Lung (tissue), 17 donors: ENCODE measurements at places on chromosomes 16 and 17. TPM values are rescaled to one million over a fixed set of nuclear protein-coding genes. Genes with fewer than 3 reads are reported as not detected.
A peak's percentile ranks its signal among the peaks of the same experiment; 100 is the strongest.

GRCh38 chr17:13008461-13008860, 9.4 kb downstream of the ELAC2 start:
- H3K27me3 ChIP-seq, result no peaks in the 10 kb centered on the region
- H3K4me1 ChIP-seq, result no peaks in the 10 kb centered on the region
- no peak for DNase-seq
- H3K36me3 ChIP-seq, result peaks cover 46% of the 10 kb centered on the region
- H3K4me3 ChIP-seq, result no peak overlapping the region

GRCh38 chr16:81521141-81521626, 76.6 kb downstream of the CMIP start:
- H3K4me3 ChIP-seq, result no peak overlapping the region
- no peaks in the 10 kb centered on the region for H3K4me1 ChIP-seq
- no peak for DNase-seq

DNA sequence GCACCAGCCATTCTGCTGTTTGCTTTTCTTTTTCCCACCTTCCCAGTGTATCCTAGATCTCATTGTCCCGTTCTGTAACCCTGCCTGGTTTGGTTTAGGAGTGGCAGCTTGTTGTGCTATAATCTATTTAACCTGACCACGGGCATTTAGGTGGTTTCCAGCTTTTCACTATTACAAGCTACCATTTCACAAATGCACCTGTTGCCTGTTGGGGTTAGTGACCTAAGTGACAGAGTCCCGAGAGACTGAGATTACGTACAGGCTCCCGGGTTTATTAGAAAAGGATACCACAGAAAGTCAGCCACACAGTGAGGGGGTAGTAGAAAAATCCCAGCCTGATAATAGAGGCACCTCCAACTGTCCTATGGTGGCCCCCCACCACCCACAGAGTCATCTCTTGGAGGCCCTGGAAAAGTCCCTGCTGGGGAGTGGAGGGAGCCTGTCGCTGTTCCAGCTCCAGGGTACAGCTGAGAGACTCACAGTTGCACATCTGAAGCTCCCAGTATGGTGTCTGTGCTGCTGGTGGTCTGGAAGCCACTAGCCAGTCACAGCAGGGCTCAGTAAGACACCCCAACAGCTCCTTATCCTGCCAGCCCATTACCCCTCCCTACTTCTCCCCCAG, 21.2 kb downstream of the CLEC16A start:
- H3K4me3 ChIP-seq, result no peak overlapping the region
- no peaks in the 10 kb centered on the region for H3K27me3 ChIP-seq
- no peaks in the 10 kb centered on the region for H3K4me1 ChIP-seq
- no peak for DNase-seq
- H3K27ac ChIP-seq, result no peak overlapping the region
- H3K36me3 ChIP-seq, result peaks cover 4% of the 10 kb centered on the region

- H3K4me3 ChIP-seq, result no peak overlapping the region
- H3K36me3 ChIP-seq, result no peaks in the 10 kb centered on the region
- H3K27ac ChIP-seq, result no peak overlapping the region
These were observed 29.5 kb upstream of the RPH3AL start for GRCh38 chr17:381941-382643.

- no peaks in the 10 kb centered on the region for H3K36me3 ChIP-seq
- H3K27ac ChIP-seq, result no peak overlapping the region
- no peaks in the 10 kb centered on the region for H3K27me3 ChIP-seq
- DNase-seq, result peak; percentile 60
- H3K4me1 ChIP-seq, result peaks cover 11% of the 10 kb centered on the region
These were observed 66.1 kb upstream of the SMURF2 start for GRCh38 chr17:64728041-64728695.

DNA sequence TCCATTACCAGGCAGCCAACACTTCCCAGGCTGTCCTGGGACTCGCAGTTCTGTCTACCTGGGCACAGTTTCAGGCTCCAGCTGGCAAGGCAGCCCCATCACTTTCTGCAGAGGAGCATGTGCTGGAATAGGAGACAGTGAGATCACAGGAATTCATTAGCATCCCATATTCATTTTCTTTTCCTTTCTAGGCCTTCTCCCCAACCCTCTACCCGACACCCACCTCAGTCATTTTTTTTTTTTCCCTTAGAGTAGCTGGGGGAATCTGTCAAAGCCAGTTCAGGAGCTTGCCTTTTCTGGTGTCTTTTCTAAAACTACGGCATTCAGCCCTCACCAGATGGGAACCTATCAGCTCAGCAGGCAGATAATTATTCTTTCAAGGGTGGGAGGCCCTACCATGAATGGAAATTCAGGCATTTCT, 42.4 kb upstream of the FBXO47 start:
- H3K36me3 ChIP-seq, result no peaks in the 10 kb centered on the region
- no peak overlapping the region for H3K4me3 ChIP-seq
- no peaks in the 10 kb centered on the region for H3K4me1 ChIP-seq
- DNase-seq, result no peak

DNA sequence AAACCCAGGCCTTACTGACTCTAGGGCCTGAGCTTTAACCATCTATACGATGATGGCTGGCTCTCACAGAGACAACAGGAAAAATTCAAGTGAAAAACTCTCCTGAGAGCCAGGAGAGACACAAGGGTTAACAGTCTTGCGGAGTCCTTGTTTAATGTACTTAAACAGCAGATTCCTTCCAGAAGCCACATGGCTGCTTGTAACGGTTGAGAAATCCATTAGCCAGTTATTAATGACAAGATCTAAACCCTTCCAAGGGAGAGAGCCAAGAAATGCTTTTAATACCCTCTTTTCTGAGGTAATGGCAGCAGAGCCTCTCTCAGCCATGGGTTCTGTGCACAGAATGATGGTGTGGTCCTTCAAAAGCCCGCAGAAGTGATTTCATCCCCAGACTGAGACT, 5.2 kb upstream of the ALDOA start:
- H3K4me1 ChIP-seq, result peaks cover 6% of the 10 kb centered on the region
- H3K27me3 ChIP-seq, result no peaks in the 10 kb centered on the region
- no peak overlapping the region for H3K4me3 ChIP-seq

- H3K4me1 ChIP-seq, result no peaks in the 10 kb centered on the region
- no peak overlapping the region for H3K4me3 ChIP-seq
- H3K27me3 ChIP-seq, result no peaks in the 10 kb centered on the region
These were observed 104.1 kb downstream of the BANP start for GRCh38 chr16:88055356-88055755.

DNA sequence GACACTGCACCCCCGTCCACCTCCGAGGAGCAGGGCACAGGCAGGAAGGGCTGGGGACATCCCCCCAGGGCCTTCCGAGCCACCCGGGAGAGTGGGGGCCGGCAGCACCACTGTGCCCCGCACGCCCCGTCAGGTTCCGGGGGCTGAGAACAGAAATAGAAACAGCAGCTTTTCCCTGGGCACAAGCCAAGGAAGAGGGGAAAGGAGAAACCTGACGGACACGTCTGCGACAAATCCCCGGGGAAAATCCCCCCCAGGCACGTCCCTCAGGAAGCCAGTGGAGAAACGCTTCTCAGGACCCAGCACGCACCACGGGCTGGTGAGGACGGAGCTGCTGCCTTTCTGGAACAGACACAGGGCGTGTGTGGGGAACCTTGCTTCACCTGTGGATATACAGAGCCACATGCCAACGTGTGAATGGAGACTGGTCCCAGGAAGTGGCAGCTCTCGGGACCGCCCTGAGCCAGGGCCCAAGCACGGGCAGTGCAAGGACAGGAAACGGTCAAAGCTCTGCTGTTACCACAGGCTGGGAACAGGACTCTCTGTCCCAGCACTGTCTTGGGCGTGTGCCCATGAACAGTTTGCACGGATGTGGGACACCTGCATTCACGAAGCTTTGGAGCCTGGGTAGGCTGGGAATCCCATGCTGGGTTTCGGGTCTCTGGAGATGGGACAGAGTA, 1.2 kb upstream of the TMEM204 start:
- no peaks in the 10 kb centered on the region for H3K27me3 ChIP-seq
- DNase-seq, result peak; percentile 40
- H3K4me3 ChIP-seq, result no peak overlapping the region

GRCh38 chr16:57000271-57001025, 11.1 kb downstream of the NLRC5 start:
- no peaks in the 10 kb centered on the region for H3K4me1 ChIP-seq
- H3K4me3 ChIP-seq, result no peak overlapping the region
- no peaks in the 10 kb centered on the region for H3K36me3 ChIP-seq
- DNase-seq, result no peak

DNA sequence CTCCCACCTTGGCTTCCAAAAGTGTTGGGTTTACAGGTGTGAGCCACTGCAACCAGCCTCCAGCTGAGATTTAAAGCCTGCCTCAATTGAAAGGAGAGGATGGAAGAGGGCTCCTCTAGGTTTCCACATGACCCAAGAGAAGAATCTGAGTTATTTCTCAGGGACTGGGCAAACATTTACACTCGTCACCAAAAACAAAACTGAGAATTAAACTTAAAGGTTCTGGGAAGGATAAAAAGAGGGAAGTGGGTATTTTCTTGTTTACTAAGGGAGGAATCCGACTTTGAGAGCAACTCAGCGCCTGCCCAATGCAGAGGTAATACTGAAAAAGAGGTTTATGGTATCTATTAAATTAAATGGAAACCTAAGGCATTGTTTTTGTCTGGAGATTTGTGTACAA, 13.3 kb downstream of the HOXB1 start:
- H3K4me3 ChIP-seq, result no peak overlapping the region
- DNase-seq, result no peak
- peaks cover 45% of the 10 kb centered on the region for H3K27me3 ChIP-seq
- H3K4me1 ChIP-seq, result no peaks in the 10 kb centered on the region
- H3K36me3 ChIP-seq, result no peaks in the 10 kb centered on the region

- no peaks in the 10 kb centered on the region for H3K27me3 ChIP-seq
- H3K4me3 ChIP-seq, result no peak overlapping the region
- H3K27ac ChIP-seq, result no peak overlapping the region
- peaks cover 3% of the 10 kb centered on the region for H3K4me1 ChIP-seq
These were observed 10.6 kb downstream of the SNX20 start for GRCh38 chr16:50670476-50670875.

- peaks cover 4% of the 10 kb centered on the region for H3K4me1 ChIP-seq
- no peaks in the 10 kb centered on the region for H3K36me3 ChIP-seq
- H3K4me3 ChIP-seq, result no peak overlapping the region
- H3K27me3 ChIP-seq, result no peaks in the 10 kb centered on the region
- no peak for DNase-seq
- no peak overlapping the region for H3K27ac ChIP-seq
These were observed 22.3 kb upstream of the PECAM1 start for GRCh38 chr17:64412944-64413381.

DNA sequence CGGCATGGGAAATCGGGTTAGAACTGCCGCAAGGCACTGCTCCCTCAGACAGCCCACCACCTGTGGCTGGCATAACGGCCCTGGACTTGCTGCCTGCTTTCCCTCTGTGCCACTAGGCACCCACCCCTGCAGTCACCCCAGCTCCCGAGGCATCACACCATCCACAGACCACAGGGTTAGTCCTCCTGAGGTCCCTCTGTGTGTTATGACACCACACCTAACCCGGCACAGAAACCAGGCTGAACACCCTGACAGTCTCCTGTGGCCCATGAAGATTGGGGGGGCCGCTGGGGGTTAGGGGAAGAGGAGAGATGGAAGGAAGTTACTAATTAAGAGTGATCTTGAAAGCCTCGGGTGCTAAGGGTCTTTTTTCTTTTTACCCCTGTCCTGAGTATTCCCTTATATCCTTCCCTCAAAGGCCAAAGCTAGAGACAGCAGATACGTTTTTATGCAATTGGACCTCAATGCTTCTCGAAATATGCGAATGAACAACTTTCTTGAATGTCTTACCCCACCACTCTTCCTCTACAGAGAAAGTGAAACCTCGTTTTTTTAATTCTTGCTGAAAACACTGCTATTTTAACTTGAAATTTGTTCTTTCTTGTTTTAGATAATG, 7.0 kb downstream of the CYTH1 start:
- no peak overlapping the region for H3K4me3 ChIP-seq
- peaks cover 5% of the 10 kb centered on the region for H3K4me1 ChIP-seq
- no peaks in the 10 kb centered on the region for H3K27me3 ChIP-seq
- H3K27ac ChIP-seq, result peak overlapping the region; percentile 74

DNA sequence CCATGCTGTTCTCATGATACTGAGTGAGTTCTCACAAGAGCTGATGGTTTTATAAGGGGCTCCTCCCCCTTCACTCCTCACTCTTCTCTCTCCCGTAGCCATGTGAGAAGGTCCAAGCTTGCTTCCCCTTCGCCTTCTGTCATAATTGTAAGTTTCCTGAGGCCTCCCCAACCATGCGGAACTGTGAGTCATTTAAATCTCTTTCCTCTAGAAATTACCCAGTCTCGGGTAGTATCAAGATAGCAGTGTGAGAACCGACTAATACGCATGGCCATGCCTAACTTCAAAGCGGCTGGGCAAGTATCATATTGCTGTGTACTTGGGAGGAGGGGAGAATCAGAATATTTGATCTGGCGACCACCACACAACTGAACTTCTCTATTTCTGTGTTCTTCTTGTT, 88.3 kb downstream of the PRKCB start:
- no peak overlapping the region for H3K4me3 ChIP-seq
- H3K4me1 ChIP-seq, result peaks cover 5% of the 10 kb centered on the region
- H3K27me3 ChIP-seq, result no peaks in the 10 kb centered on the region
- DNase-seq, result no peak
- no peaks in the 10 kb centered on the region for H3K36me3 ChIP-seq
- no peak overlapping the region for H3K27ac ChIP-seq

GRCh38 chr17:40633871-40634270, 13.7 kb downstream of the SMARCE1 start:
- H3K27me3 ChIP-seq, result no peaks in the 10 kb centered on the region
- H3K36me3 ChIP-seq, result peaks cover 45% of the 10 kb centered on the region

GRCh38 chr17:35514564-35514963, 22.9 kb downstream of the SLFN12L start:
- no peaks in the 10 kb centered on the region for H3K36me3 ChIP-seq
- peak; percentile 91 for DNase-seq
- H3K27me3 ChIP-seq, result peaks cover 21% of the 10 kb centered on the region

- no peaks in the 10 kb centered on the region for H3K27me3 ChIP-seq
- H3K36me3 ChIP-seq, result no peaks in the 10 kb centered on the region
- DNase-seq, result no peak
- no peaks in the 10 kb centered on the region for H3K4me1 ChIP-seq
- no peak overlapping the region for H3K4me3 ChIP-seq
These were observed 402.6 kb upstream of the KIF2B start for GRCh38 chr17:53420035-53420641.

Gene CANT1
- 31.4 TPM for total RNA-seq

Gene FGF11
- total RNA-seq, result 0.52 TPM

Gene MVD
- total RNA-seq, result 123 TPM

Gene MTHFSD
- total RNA-seq, result 23.3 TPM

Gene COG1
- total RNA-seq, result 21.7 TPM

Gene USP43
- total RNA-seq, result 9.8 TPM

Gene HOXB8
- not detected for total RNA-seq

Gene PRRT2
- 1.2 TPM for total RNA-seq

Gene BANP
- total RNA-seq, result 26.1 TPM

Gene TLCD3B
- total RNA-seq, result not detected

Gene CD300C
- total RNA-seq, result 18.5 TPM

Gene PIK3R6
- 3.0 TPM for total RNA-seq

Gene PLA2G10
- 5.6 TPM for total RNA-seq

Gene TPSG1
- 2.9 TPM for total RNA-seq

Gene UMOD
- not detected for total RNA-seq

Gene NOXO1
- total RNA-seq, result 4.5 TPM
